ENCODE measurements at places on chromosomes 13 and 19. TPM values are rescaled to one million over a fixed set of nuclear protein-coding genes. Genes with fewer than 3 reads are reported as not detected.

The SBK2 gene
- not detected for total RNA-seq

The ZNF221 gene
- 5.3 TPM for total RNA-seq

DNA sequence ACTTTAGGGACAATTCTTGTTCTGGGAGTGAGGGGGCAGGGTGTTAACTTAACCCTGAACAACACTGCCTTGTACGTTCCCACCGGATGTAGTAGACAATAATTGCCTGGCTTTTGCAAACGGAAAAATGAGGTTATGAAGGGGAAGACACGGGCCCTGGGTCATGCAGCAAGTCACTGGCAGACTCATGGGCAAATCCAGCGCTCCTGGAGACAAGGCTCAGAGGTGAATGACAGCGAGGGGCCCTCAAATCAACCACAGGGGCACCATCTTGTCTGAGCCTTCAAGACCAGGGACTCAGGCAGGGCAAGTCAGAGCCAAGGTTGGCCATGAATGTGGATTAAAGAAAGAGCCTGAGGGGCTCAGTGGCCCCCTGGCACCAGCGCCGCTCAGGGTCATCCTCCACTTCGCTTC is 2.8 kb downstream of the RASA3 start:
- no peaks in the 10 kb centered on the region for H3K36me3 ChIP-seq
- peak; percentile 40 for DNase-seq
- H3K27me3 ChIP-seq: no peaks in the 10 kb centered on the region
- H3K27ac ChIP-seq: peak overlapping the region; percentile 83

The CCDC9 gene
- 16.0 TPM for total RNA-seq

GRCh38 chr13:98921786-98922185 is 56.1 kb downstream of the DOCK9 start:
- no peak overlapping the region for H3K4me3 ChIP-seq
- DNase-seq: no peak
- no peak overlapping the region for H3K27ac ChIP-seq
- H3K27me3 ChIP-seq: no peaks in the 10 kb centered on the region

The LGALS14 gene
- not detected for total RNA-seq

- H3K36me3 ChIP-seq: no peaks in the 10 kb centered on the region
- no peaks in the 10 kb centered on the region for H3K4me1 ChIP-seq
- no peak overlapping the region for H3K4me3 ChIP-seq
- H3K27me3 ChIP-seq: no peaks in the 10 kb centered on the region
- H3K27ac ChIP-seq: no peak overlapping the region
These were observed 26.3 kb upstream of the GJB6 start for GRCh38 chr13:20258208-20258962.

DNA sequence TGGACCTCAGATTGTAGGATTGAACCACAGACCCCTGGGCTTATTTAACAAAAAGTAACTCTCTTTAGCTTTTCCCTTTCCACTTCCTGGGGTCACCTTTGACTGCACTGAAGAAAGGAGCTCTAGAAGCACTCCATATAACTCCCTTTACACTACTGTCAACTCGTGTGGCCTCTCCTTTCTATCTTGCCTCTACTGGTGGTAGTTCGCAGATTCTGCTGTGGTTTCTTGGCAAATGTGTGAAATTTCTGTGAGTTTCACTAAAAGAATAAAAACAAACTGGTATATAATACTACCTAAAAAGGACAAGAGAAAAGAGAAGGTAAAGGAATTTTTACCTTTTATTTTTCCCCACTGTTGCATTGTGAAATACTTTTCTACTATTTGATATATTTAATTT is 1298.1 kb downstream of the PCDH9 start:
- H3K27ac ChIP-seq: no peak overlapping the region
- no peaks in the 10 kb centered on the region for H3K36me3 ChIP-seq
- H3K4me1 ChIP-seq: no peaks in the 10 kb centered on the region

DNA sequence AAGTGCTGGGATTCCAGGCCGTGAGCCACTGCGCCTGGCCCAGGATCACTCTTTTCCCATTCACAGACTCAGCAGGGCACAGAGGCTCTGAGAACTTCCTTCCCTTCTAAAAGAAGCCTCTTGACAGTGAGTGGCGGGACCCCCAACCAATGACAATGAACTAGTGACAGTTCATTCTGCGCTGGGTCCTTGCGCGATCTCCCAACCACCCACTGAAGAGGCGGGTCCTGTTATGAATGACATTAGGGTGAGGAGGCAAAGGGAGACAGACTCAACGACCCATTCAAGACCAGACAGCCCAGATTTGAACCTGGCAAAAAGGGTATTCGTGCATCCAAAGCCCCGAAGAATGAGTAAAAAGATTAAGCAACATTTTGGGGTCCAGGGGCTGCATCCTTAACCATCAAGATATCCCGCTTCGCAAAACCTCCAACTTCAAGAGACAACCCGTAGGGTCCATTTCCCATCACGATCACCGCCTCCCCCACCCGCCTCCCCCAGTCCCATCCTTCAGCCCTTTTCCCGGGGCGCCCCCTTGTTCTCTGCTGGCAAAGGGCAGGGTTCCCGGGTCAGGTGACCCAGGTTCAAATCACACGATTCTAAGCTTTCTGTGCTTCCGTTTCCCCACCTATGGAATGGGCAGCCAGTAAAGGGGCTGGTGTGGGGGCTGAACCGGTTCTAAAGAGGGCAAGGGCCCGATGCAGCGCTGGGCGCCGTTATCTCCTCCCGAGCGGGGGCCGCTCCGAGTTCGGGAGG is 719 bp downstream of the SUGP2 start:
- peak; percentile 91 for DNase-seq
- peak overlapping the region; percentile 96 for H3K27ac ChIP-seq

DNA sequence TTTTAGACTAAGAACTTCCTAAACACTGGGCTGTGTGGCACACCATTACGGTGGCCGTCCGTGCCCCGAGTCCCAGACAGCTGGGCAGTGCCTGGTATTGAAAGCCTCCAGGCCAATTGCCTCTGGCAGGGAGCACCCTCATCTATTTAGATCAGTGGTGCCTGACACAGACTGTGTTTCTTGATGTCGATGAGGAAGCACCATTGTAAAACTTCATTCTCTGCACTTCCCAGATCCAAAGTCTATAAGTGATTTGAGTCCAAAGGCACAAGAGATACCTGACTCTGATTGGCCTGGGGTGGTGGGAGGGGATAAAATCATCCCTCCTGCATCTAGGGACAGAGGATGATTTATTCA is 8.5 kb upstream of the STK24 start:
- H3K27ac ChIP-seq: no peak overlapping the region
- DNase-seq: no peak
- H3K27me3 ChIP-seq: no peaks in the 10 kb centered on the region
- H3K4me1 ChIP-seq: peaks cover 19% of the 10 kb centered on the region

The PPP1R13L gene
- total RNA-seq: 8.7 TPM

- DNase-seq: peak; percentile 88
- H3K27ac ChIP-seq: no peak overlapping the region
- peaks cover 9% of the 10 kb centered on the region for H3K4me1 ChIP-seq
These were observed 3.6 kb upstream of the MYO1F start for GRCh38 chr19:8580710-8581281.

The FSD1 gene
- not detected for total RNA-seq

DNA sequence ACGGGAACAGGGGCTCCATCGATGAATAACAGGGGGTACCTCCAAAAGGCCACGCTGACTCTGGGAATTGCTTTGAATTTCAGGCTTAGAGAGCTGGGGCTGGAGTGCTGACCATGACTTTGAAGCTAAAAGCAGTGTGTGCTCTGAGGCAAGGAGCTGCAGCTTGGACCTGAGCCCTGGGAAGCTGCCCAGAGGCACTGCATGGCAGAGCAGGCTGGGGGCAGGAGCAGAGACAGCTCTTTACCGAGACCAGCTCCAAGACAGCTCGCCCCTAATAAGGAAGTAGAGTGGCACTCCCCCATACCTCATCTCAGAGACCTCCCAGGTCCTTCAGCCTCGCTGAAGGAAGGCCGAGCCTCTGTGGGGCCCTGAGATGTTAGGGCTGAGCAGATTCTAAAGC is 200.2 kb downstream of the COL4A1 start:
- DNase-seq: peak; percentile 94
- H3K27me3 ChIP-seq: no peaks in the 10 kb centered on the region
- H3K4me3 ChIP-seq: no peak overlapping the region
- peak overlapping the region; percentile 85 for H3K27ac ChIP-seq

DNA sequence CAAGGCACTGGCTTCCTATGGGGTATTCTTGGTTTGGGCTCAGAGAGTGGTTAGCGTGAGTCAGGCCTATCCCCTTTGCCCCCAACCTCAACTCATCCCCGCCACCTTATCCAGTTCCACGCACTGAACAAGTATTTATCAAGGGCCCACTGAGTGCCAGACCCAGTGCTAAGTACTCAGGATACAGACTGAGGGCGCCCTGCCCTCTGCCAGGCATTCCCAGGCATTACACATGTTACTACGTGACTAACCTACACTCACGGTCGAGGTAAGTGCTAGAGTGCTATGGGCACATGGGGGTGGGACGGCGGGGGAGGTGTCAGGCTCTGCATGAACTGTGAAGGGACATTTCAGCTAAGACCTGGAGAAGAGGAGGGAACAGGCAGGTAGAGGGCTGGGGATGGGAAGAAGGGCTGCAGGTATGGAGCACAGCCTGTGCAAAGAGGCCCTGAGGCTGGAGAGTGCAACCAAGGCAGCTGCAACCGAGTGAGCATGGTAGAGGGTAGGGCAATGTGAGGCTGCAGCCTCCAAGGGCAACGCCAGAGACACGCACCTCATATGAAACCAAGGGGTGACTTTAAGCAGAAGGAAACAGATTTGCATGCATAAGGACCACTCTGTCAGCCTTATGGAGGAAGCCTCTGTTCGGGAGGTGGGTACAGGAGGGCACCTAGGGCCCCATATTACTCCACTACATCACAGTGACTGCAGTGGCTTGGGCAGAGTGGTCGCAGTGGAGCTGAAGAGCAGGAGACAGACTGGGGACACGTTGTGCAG is 22.5 kb downstream of the DHRS12 start:
- H3K4me1 ChIP-seq: peaks cover 12% of the 10 kb centered on the region
- H3K27ac ChIP-seq: no peak overlapping the region
- no peak for DNase-seq

GRCh38 chr13:95714142-95714832 is 37.3 kb downstream of the DNAJC3 start:
- no peaks in the 10 kb centered on the region for H3K4me1 ChIP-seq
- H3K4me3 ChIP-seq: no peak overlapping the region
- no peak for DNase-seq
- peaks cover 8% of the 10 kb centered on the region for H3K36me3 ChIP-seq
- no peaks in the 10 kb centered on the region for H3K27me3 ChIP-seq
- no peak overlapping the region for H3K27ac ChIP-seq

GRCh38 chr13:106432636-106433035 is 102.8 kb downstream of the EFNB2 start:
- DNase-seq: no peak
- no peak overlapping the region for H3K27ac ChIP-seq
- no peaks in the 10 kb centered on the region for H3K27me3 ChIP-seq
- H3K4me3 ChIP-seq: no peak overlapping the region

- H3K36me3 ChIP-seq: no peaks in the 10 kb centered on the region
- DNase-seq: peak; percentile 74
- H3K4me3 ChIP-seq: no peak overlapping the region
- no peaks in the 10 kb centered on the region for H3K27me3 ChIP-seq
- no peaks in the 10 kb centered on the region for H3K4me1 ChIP-seq
These were observed 30.7 kb downstream of the HTR2A start for GRCh38 chr13:46866150-46866549.

The TRIM13 gene
- 24.2 TPM for total RNA-seq

The IFT88 gene
- total RNA-seq: 21.8 TPM

DNA sequence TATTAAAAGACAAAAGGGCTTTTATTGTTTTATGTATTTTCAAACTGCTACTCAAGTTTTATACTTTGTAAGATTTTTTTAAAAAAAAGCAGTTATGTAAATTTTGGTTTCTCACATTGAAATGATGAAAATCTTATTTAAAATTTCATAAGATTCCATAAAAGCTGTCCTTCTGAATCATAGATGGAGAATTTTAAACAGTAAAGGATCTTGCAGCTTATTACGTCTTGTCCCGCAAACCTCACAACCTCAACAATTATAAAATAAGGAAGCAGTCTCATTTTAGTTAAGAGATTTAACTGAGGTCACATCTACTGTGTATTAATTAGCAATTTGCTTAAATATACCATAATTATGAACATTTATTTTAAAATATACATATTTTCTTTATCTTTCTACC is 581.0 kb upstream of the SPRY2 start:
- DNase-seq: no peak
- no peaks in the 10 kb centered on the region for H3K4me1 ChIP-seq
- H3K36me3 ChIP-seq: no peaks in the 10 kb centered on the region
- H3K27ac ChIP-seq: no peak overlapping the region

- peak overlapping the region; percentile 98 for H3K27ac ChIP-seq
- no peak overlapping the region for H3K4me3 ChIP-seq
- no peaks in the 10 kb centered on the region for H3K27me3 ChIP-seq
- H3K4me1 ChIP-seq: no peaks in the 10 kb centered on the region
These were observed 18.7 kb downstream of the ACTN4 start for GRCh38 chr19:38665950-38666662.

All from sigmoid colon (tissue), 7 donors.